ENCODE measurements at places on chromosomes 12 and 14.

GRCh38 chr12:117165342-117165741 is 24.9 kb downstream of the FBXO21 start:
- no peak for DNase-seq

GRCh38 chr14:31582836-31583452 is 21.7 kb downstream of the NUBPL start:
- no peak for DNase-seq

DNA sequence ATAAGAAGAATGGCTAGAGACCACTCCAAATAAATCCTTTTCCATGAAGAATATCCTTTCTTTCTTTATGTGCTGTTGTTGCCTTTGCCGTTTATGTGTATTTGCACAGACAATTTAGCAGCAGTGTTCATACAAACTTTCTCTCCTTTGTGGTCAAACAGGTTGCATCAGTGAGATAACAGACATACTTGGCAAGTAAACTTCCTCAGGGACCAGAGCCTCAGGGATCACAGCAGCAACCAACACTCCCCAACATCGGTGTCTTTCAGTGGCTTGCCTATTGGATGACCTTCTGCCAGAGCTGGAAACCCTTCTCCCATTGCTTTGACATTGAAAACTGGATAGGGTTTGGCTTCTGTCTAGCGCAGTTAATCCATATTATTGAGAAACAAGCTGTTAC is 252.2 kb downstream of the BTG1 start:
- DNase-seq, result no peak

- no peak for DNase-seq
Observed at GRCh38 chr14:29749829-29750228, 177.8 kb downstream of the PRKD1 start.

- no peak for DNase-seq
Observed at GRCh38 chr12:1766110-1766509, 54.3 kb upstream of the LRTM2 start.

- DNase-seq, result no peak
Observed at GRCh38 chr12:13947276-13947946, 34.0 kb downstream of the GRIN2B start.

GRCh38 chr12:54128416-54128815 is 60.4 kb downstream of the SMUG1 start:
- no peak for DNase-seq

DNA sequence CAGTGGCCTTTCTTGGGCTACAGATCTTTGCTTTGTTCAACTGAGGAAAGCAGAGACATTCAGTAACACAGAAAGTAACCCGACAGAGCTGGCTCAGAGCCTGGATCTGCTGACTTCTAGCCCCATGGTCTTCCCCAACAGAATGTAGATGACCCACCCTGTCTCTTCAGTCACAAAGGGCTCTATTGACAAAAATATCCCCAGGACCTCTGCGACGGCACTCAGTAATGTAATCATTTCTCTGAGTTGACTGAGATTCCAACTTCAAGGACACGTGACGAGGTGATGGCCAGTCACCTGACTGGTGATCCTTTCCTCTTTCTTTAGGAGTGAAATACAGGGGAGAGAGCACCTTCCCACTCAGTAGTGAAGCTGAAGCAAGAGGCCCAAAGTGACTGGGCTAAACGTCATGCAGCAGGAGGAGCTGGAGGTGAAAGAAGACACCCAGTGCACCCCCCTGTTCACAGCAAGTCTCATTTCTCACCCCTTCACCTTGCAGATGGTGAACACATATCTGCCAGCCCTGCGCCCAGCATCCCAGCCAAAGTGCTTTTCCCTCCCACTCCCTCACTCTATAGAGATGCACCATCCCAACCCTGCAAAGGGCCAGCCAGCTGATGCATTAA is 179.2 kb upstream of the EGLN3 start:
- DNase-seq, result no peak

DNA sequence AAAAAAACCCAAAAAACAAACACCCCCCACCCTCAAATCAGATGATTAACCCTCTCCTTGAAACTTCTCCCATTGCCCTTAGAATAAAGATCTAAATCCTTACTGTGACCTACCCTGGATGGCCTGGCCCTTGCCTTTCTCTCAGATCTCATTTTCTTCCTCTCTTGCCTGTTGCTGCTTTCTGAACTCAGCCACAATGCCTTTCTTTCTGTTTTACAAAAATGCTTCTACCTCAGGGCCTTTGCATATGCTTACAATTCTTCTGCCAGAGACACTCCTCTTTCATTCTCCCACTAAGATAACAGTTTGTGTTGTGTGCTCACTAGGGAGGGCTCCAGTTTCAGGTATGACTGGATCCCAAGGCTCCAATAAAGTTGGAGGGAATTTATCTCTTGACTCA is 108.3 kb downstream of the PTPN11 start:
- no peak for DNase-seq

- DNase-seq, result no peak
Observed at GRCh38 chr12:45350861-45351260, 135.0 kb downstream of the ANO6 start.

- DNase-seq, result no peak
Observed at GRCh38 chr14:33370426-33370825, 431.7 kb downstream of the NPAS3 start.

DNA sequence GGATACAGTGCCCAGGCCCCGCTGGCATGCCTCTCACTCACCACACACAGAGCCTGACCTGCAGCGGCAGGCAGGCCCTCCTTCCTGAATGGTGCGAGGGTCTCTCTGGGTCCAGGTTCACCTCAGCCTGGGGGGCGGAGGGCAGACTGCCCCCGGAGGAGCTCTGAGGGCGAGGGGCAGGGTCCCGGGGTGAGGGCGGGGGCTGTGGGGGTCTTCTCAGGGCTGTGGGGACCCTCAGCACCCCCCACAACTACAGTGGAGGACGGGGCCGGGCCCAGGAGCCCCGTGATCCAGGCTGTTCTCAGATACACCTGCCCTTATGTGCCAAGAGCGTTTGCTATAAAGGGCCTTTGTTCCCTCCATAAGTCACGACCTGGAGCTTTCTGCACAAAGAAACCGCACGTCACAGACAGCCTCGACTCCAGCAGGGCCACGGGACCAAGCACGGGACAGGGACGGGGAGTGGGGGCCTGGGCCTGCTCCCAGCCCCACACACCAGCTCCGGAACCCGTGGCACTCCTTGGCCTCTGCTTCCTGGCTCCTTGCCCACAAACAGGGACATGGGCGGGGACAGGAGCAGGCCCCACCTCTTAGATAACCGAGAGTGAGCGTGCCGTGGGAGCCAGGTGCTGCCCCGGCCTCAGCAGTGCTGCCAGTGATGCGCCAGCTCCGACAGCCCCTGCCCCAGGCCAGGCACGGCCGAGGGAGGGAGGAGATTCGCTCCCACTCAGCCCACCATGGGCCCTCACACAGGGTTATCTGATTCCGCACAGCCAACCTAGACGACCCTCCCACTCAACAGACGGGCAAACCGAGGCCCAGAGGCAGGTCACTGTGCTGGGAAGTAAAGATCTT is 101.9 kb downstream of the RFLNA start:
- DNase-seq, result no peak

DNA sequence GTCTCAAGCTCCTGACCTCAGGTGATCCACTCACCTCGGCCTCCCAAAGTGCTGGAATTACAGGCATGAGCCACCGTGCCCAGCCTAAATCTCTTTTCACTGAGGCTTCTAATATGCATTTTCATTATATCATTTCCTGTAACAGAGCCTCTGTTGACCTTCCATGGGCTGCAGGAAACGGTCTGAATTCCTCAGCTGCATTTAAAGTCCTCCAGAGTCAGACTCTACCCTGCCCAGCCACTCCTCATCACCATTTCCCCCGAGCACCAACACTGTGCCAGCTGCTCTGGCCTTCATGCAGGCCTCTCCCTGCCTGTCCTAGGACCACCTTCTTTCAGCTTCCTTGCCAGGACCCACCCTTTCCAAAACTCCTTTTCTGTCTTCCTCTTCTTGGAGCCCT is 9.8 kb upstream of the NFKBIA start:
- DNase-seq, result no peak

- peak; percentile 77 for DNase-seq
Observed at GRCh38 chr14:103518422-103519042, 4.1 kb downstream of the CKB start.

- DNase-seq, result no peak
Observed at GRCh38 chr14:60935319-60935718, 45.6 kb downstream of the TRMT5 start.

DNA sequence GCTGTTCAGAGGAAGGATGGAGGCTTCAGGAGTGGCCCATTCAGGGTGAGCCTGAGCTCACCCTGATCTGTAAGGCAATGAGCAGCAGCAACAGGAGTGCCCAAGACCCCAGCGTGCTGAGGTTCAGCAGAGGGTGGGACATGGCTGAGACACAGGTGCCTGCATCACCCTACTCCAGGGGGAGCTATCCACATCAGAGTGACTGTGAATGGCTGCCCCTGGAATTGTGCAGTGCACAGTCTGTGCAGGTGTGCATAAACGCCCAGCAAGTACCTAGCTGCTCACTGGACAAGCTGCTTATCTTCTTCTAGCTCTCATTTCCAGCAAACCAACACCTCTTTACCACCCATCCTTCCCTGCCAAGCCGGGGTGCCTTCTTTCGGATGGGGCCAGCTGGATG is 140.6 kb upstream of the PRMT8 start:
- no peak for DNase-seq

DNA sequence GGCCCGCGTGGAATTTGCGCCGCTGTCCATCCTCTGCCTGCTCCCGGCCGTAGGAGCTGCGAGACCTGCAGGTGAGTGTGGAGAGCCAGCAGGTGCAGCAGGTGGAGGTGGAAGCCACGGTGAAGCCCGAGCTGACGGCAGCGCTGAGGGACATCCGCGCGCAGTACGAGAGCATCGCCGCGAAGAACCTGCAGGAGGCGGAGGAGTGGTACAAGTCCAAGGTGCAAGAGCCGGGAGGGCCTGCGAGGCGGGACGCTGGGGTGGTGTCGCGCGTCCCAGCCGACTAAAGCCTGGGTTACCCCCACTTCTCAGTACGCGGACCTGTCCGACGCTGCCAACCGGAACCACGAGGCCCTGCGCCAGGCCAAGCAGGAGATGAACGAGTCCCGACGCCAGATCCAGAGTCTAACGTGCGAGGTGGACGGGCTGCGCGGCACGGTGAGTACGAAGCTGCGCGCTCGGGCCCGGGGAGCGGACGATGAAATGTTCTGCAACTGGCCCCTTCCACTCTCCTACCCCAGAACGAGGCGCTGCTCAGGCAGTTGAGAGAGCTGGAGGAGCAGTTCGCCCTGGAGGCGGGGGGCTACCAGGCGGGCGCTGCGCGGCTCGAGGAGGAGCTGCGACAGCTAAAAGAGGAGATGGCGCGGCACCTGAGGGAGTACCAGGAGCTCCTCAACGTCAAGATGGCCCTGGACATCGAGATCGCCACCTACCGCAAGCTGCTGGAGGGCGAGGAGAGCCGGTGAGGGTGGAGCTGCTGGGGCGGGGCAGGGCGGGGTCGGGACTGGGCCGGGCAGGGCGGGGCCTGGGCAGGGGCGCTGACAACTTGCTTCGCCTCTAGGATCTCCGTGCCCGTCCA is 2.1 kb downstream of the PRPH start:
- no peak for DNase-seq

- DNase-seq, result no peak
Observed at GRCh38 chr12:51896236-51896635, 8.3 kb downstream of the ANKRD33 start.

DNA sequence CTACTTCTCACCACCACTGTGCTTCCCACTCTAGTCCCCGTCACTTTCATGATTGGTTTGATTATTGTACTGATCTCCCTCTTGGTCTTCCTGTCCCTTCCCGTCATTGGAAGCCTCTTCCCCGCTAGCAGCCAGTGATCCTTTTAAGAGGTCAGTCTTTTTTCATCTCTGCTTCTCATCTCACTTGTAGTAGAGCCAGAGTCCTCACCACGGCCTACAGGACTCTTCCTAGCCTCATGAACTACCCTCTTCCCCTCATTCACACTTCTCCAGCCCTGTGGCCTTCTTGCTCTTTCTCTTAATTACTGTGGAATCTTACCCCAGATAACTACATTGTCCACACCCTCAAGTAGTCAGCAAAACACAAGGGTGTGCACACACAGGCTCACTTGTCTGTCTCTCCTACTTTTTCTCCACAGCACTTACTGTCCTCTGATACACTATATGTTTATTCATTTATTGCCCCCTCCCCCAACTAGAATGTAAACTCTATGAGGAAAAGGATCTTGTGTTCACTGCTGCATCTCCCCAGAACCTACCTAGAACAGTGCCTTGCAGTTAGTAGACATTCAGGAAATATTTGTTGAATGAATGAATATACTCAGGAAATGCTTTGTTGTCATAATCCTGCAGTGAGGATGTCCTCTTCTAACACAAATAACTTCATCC is 66.3 kb downstream of the CKB start:
- DNase-seq, result no peak

GRCh38 chr12:19026034-19026433 is 103.5 kb upstream of the PLEKHA5 start:
- DNase-seq, result no peak

DNA sequence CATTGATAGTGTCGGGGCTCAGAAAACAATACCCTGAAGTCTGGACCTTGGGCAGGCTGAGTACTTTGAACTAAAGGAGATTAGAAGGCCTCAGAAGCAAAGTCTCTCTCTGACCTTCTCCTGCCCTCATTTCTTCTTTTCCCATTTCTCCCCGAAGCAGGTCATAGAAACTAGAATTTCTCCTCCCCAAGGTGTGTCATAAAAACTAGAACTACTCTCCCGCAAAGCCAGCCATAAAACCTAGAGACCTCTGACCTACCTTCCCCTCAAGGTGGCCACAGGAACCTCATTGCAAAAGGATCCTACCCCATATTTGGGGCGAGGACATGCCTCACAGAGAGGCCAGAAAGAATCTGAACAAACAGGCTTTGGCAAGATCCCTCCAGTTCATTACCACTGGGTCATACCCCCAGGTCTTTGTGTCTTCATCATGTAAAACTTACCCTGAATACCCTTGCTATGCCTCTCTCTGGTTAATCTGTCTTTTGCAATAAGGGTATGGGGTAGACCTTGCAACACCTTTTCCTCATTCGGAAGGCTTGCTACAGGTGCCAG is 64.7 kb upstream of the ZFP36L1 start:
- DNase-seq, result no peak

DNA sequence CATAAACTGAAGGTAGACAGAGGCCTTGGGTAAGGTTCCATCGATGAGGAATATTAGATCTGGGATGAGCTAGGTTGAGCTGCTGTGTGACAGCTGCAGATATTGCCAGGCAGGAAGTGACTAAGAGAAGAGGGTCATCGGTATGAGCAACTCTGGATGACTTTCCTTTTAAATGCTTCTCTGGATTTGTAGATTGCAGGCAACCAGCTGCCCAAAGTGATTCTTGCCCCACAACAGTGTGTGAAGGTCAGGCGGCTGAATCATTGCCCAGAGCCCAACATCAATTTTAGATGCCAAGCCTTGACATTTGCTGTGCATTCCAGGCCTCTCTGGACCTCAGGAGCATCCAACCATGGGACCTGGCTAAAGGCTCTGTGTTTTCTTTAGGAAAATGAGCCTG is 255.9 kb downstream of the DPF3 start:
- no peak for DNase-seq

Measured in midbrain (tissue), 1 donor.